ENCODE measurements at places on chromosomes 2 and 18.

DNA sequence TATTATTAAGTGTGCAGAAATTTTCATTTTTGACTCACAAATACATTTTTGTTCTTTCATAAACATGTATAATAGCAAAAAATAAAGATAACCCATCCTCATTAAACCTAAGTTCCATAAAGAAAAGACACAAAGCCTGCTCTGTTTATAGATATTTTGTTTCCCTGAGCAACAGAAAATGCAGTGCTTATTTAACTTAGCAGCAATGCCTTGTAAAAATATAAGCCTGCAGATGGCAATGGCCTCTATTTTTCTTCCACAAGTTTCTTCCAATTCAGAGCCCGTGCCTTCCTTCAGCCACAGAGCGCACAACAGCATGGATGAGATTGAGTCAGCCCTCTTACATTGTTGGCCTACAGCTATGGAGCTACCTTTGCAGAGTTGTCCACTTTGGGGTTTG, 43.6 kb downstream of the PKP4 start:
- no peak for DNase-seq

DNA sequence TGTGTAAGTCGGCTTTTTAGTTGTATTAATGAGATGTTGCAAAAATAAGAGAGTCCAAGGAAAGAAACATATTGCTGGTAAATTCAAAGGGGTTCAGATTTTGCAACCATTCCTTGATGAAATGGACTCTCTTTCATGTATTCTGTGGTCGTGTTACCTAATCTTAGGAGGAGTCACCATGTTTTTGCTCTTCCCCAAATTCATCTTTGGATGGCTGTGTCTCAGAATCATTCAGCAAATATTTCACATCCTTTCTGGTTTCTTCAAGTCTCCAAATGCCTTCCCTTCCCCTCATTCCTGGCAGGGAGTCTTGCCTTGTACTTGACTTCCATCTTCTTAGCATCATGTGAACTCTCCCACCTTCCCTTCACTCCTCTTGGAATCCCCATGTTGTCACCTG, 66.1 kb downstream of the PTPRM start:
- no peak for DNase-seq

GRCh38 chr2:239774933-239775622, 250.1 kb downstream of the NDUFA10 start:
- DNase-seq, result no peak

GRCh38 chr2:10911291-10912075, at the start of gene KCNF1:
KCNF1 (plus strand) TSS chr2:10911934; CDS start chr2:10912427, 493 bp downstream.
- DNase-seq, result no peak

DNA sequence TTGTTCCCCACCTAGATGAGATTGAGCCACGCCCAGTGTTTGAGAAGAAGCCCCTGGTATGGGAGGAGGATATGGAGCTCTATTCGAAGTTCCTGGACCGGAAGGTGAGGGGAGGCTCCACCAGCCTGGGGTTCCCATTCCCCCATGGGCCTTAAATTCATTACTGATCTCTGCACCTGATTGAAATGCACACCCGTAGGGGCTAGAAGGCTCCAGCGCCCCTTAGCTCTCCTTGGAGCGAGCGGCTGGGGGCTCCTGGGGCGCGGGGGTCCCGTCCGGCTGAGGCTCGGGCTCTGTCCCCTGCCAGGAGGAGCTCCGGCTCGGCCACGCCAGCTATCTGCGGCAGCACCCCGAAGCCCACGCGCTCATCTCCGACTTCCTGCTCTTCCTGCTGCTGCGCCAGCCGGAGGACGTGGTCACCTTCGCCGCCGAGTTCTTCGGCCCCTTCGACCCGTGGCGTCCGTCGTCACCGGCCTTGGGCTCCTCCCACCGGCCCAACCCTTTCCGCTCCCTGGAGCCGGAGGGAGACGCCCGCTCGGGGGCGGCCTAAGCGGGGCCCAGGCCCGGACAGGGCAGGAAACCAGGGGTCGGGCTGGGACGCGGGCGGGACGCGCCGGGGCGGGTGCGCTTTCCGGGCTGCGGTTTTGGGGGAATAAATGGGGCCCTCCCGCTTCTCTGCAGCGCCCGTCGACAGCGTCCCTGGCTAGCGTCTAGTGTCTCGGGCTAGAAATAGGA, 10.9 kb downstream of the CATIP start:
- DNase-seq, result peak; percentile 80

DNA sequence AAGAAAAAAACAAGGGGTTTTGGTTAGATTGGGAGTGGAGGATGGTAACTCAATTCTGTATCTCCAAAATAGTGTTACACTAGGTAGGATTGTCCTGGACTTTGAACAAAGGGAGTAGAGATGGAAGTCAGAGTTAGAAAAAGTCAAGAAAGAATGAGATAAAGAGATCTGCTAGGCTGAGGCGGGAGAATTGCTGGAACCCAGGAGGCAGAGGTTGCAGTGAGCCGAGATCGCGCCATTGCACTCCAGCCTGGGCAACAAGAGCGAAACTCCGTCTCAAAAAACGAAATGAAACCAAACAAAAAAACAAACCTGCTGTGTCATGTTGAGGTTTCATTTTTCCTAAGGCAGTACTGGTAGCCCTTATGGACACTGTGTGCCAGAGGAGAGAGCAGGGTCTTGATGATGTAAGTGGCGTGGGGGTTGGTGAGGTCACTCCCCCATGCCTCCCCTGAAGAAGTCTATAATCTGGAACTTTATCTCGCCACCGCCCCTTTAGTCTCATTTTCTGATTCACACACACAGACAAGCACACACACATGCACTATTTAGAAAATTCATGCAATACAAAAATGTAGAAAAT, 10.5 kb downstream of the DRC1 start:
- peak; percentile 57 for DNase-seq

DNA sequence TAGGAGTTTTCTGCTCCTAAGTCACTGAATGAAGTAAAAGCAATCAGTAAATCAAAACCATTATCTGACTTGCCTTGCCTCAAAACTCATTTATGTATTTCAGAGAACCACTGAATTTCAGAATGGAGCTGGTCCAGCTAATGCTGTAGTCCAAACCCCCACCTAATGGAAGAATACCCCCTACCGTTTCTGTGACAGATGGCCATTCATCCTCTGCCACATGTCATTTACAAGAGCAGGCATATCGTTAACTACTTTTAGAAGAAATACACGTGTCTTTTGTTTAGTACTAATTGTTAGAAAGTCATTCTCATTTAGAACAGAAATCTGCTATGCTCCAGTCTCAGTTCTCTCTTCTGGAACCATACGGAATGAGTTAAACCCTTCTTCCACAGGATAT, 12.8 kb upstream of the GALNT5 start:
- DNase-seq, result no peak

DNA sequence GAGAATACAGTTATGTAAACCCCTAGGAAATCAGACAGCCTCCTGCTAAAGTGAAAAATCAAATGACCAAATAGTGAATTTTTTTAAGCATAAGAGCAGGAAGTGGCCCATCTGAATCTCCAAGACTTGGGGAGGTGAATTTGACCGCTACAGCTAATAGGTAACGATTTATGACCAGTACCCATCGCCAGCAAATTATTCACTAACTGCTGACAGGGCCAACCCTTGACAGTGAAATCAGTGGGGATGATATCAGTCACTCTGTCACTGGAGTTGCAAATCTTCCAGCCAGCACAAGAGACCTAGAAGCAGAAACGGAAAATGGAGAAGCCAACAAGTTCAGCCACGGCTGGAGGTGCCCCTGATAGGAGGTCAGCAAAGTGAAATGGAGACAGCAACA, 164.3 kb upstream of the PIK3C3 start:
- DNase-seq, result no peak

DNA sequence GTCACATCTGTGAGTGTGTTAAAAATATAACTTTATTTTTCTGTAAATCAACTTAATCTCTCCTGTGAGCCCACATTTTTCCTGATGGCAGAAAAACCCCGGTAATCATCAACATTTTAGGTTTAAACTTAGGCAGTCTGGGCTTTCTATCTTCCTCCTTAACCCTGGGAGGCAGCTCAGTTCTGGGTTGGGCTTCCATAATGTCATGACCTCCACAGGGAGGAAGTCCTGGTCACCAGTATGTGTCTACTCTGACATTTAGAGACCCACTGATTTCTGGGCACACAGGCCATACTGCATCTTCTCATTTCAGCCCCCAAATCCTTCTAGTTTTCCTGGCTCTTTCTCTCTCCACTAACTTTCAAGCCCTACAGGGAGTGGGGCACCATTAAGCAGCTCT, 181.2 kb downstream of the DYSF start:
- DNase-seq, result no peak

- peak; percentile 100 for DNase-seq
These were observed 1.4 kb upstream of the YES1 start for GRCh38 chr18:813172-814071.

- no peak for DNase-seq
These were observed 10.0 kb downstream of the FOXI3 start for GRCh38 chr2:88442473-88442872.

- DNase-seq, result no peak
These were observed 15.0 kb upstream of the MYO1B start for GRCh38 chr2:191230174-191230573.

GRCh38 chr2:160615706-160616105, 122.1 kb upstream of the RBMS1 start:
- no peak for DNase-seq

- DNase-seq, result no peak
These were observed 557.1 kb downstream of the TNS1 start for GRCh38 chr2:217445723-217446122.

DNA sequence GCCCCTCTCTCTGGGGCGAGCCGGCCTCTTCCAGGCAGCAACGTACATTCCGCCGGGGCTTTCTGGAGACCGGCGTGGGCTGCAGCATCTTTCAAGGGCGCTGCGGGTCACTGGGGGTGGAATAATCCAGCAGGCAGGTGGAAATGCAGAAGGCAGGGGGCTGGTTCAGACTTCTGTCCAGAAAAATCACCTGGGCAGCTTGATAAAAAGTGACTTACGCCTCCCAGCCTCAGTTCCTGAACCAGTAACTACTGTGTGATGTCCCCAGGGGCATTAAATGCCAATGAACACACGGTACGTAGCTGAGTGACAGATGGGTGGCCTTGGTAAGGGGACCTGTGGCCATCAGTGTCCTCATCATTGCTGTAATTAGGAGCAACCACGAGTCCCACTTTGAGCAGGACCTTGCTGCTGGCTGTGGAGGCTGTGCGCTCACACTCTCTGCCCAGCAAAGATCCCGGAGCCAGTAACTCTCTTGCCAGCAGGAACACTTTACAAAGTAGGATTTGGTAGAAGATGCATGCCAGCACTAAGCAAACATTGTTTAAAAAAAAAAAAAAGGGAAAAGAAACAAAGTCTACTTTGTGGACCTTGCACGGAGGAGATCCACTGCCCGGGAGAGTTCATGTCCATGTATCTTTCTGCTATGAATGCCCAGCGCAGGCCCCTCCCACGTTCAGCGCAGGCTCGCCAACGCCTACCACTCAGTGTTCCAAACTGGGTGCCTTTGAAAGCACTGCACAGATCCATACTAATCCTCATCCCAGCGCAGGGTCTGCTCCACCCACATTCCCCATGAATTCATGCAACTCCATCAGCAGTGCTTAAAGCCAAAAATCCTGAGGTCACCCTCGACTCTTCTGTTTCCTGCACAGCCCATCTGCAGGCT, 177.3 kb downstream of the HDAC4 start:
- DNase-seq, result peak; percentile 24

GRCh38 chr2:157891643-157892041, 15.5 kb upstream of the ACVR1 start:
- DNase-seq, result no peak

DNA sequence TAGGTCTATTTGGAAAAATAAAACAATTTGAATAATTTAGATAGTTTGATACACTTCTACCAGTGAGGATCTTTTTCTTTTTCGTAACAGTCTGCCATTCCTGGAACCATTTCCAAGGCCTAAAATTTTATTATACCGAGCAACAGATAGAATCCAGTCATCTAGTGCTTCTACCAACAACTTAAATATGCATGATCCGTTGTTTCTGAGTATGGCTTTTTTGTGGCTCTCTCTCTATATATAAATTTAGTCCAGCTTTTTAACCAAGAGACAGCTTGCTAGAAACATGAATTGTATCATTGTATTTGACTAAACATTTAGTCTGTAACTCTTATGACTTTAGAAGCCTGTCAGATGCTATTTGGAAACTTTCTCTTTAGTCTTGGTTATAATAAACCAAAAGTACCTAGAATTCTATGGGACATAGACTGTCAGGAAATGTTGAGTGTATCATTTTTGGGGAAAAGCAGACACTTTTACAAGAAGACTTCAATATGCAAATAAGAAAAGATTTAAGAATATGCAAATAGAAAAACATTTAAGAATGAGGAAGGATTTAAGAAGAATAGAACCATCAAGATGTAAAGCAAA, 161.4 kb downstream of the ZEB2 start:
- DNase-seq, result no peak

GRCh38 chr2:79271456-79271855, 111.9 kb upstream of the REG3A start:
- no peak for DNase-seq

GRCh38 chr2:95106081-95106480, 15.5 kb downstream of the MRPS5 start:
- no peak for DNase-seq

- DNase-seq, result no peak
These were observed 24.0 kb downstream of the SULT1C4 start for GRCh38 chr2:108401800-108402199.

- DNase-seq, result no peak
These were observed 52.4 kb upstream of the PPM1B start for GRCh38 chr2:44116319-44116718.

DNA sequence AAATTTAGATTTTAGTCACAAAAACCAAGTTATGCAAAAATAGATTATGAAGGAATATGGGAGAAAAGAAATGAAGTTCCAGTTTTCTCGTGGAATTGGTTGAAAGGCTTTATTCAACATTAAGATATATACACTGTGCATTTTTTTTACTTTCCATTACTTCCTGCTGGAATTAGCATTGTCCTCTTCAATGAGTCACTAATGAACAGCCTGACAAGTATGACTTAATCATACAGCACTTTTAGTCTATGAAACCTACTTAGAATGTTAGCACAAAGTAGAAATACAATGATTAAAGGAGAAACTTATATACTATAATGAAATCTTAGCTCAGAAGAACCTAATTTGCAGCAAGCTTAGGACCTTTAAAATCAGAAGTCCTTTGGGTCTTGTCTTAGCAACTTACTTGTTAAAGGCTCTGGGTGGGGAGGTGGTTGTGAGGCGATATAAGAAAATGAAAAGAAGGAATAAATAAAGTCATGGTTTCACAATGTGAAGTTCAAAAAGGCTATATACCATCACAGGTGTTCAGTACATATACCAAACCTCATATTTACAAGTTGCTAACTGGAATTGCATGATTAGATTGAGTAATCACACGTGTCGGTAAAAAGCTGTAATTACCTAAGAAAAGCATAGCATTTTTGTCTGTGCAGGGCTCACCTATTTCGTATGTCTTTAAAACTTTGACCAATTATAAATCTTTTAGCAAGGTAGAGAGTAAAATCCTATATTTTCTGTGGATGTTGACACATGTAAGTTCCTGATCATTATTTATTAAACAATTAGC, 236.8 kb downstream of the CAMKMT start:
- DNase-seq, result no peak

- DNase-seq, result no peak
These were observed 96.8 kb downstream of the VAPA start for GRCh38 chr18:10010611-10011015.

DNA sequence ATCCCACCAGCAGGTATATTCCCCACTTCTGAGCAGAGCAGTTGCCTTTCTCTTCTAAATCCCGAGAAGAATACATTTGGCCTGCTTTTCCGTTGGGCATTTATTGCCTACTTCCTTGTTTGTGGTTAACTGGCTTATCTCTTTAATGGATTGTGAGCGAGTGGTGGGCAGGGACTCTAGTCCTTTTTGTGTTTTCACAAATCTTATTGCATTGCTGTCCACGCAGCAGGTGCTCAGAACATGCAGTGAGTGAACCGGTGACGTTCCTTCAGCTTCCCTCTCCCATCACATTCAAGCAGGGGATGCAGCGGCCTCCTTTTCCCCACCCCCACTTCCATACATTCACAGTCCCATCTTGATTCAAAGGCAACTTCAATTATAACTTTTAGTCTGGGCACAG, 28.9 kb upstream of the GAREM2 start:
- DNase-seq, result peak; percentile 65

Measured in GF-D8 (cell line).